ENCODE measurements at places on chromosomes 7 and 10.

DNA sequence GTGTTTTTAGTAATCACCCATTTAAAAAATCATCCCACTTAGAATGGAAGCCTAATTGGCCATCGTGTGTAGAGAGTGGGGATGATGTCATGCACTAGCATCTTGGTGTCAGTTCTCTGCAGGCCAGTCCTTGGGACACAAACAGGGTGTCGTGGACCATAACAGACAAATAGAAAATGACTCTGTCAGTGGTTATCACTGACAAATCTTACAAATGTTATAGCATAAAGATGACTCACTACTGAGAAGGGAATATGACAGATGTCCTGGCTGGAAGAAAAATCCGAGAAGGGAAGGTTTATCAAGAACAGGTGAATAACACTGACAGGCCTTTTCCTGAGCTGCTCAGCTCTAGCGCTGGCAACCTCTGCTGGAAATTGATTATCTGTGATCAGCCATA lies 10.6 kb downstream of the CABCOCO1 start:
- no peak for DNase-seq

GRCh38 chr10:34862892-34863291 lies 47.8 kb upstream of the PARD3 start:
- DNase-seq = no peak

DNA sequence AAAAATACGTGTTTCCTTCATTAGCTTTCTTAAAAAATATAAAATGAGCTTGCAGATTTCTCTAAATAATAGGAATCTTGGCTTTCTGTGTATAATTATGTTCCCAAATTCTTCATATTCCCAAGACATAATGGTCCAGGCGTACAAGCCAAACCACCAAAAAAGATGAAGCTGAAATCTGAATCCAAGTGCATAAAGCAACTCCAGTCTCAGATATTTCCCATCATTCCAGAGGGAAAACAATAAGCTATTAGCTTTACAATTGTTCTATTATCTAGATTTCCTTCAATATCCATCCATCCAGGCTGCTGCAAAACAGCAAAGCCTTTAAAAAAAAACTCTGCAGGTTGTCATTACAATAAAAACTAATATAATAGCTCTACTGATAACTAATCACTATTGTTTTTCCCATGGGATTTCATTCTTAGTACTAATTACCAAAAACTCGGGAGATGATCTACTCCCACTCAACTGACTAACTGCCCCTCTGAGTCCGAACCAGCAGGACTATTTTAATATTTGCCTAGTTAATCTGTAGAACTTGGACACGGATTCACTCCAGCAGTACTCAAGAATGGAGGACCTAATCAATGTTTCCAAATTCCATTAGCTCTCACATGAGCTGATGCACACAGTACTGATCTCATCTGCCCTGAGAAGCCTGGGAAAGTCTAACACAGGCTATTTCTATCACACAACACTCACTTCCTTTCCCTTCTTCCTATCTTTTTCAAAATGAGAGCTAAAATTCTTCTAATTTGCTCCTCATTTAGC lies 108.9 kb upstream of the ASAH2 start:
- DNase-seq = peak; percentile 44

DNA sequence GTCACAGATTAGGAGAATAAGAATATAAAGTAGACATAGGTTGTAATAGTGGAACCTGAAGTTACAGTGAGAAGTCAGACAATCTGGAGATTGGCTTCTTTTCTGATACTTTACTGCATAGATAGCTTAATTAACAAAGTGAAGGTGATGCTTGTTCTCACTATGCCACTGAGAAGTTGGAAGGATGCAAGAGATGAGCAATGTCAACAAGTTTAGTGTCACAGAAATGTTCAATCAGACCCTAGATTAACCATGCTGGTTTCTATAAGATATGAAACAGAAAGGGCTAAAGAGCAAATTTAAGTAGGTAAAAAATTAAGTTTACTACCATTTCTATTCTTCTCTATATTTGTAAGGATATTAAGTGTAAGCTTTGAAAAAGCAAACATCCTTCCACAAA lies 838.6 kb upstream of the SORCS1 start:
- no peak for DNase-seq

GRCh38 chr10:65501259-65501658 lies 1424.6 kb upstream of the LRRTM3 start:
- no peak for DNase-seq

GRCh38 chr7:124945680-124946079 lies 16.1 kb upstream of the POT1 start:
- DNase-seq = no peak

- no peak for DNase-seq
Measured at GRCh38 chr7:85125176-85125575, 61.7 kb downstream of the SEMA3D start.

GRCh38 chr10:24039315-24039714 lies 169.6 kb upstream of the KIAA1217 start:
- no peak for DNase-seq

DNA sequence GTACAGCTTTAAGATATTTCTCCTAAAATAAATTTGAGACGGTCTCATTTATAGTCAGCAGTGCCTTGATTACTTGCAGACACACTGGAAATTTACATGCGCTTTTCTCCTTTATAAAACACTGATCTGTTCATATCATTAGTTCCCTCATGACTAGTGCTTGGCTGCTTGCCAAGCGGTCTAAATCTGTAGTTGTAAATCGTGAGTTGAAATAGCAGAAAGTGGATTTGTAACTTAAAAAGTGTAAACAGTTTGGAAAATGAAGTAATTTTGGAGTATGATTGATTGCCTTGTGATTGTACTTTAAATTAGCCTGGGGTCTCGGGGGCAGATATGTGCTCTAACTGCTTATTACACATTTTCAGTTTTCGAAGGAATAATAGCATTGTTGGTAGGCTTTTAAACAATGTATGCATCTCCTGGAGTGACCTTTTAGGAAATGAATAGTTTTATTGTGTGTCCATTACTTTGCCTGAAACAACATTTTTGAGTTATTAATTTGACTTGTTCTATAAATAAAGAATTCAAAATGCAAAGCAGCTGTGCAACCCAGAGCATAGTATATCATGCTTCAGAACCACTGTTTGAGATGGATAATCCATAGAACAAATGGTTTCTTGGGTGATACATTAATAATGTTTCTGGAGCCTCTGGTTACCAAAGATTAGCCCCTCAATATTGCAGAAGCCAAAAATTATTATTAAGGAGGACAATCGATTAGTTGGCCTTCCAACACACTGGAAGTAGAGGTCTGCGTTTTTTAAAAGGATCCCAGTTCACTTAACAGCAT lies 73.3 kb downstream of the ARID5B start:
- peak; percentile 74 for DNase-seq

- DNase-seq = no peak
Measured at GRCh38 chr10:24465124-24465874, 256.4 kb downstream of the KIAA1217 start.

DNA sequence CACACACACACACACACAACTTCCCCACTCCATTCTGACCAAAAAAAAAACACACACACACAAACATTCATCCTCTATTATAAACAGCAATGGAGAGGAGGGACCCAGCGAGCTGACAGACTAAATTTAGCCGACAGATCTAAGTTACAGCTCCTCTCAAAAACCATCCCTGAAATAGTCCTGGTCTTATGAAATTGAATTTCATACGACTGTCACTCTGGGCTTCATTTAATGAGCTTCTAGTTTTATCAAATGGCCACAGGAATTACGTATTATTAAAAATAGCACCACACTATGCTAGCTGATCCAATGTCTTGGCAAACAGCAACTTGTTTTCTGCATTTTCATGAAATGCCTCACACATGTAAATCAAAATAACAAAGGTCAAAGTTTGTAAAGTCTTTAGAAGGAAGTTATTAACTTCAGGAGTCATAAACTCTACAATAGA lies 131.3 kb upstream of the ASAH2 start:
- DNase-seq = no peak

GRCh38 chr10:12978891-12979290 lies 22.6 kb downstream of the CCDC3 start:
- no peak for DNase-seq

- DNase-seq = no peak
Measured at GRCh38 chr10:61455656-61456055, 2.5 kb upstream of the TMEM26 start.

GRCh38 chr7:149286811-149287400 lies 24.9 kb downstream of the ZNF783 start:
- DNase-seq = no peak

- DNase-seq = no peak
Measured at GRCh38 chr7:41193738-41194282, 509.1 kb downstream of the INHBA start.

DNA sequence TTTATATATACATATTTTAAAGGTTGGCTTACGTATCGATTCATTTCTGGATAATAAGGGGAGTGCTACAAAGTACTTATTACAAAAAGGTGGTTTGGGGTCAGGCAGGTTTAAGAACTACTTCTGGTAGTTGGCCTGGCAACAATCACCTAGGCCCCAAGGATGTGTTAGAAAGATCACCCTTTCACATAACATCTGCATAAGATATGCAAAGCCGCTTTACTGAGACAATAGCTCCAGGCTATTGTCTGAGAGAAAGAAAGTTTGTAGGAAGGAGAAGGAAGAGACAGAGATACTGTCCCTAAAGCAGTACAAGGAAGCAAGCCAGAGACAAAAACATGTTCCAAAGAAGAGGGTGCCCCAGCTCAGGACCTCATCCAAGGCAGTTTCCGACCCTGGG lies 6.2 kb downstream of the PAXIP1 start:
- DNase-seq = no peak

GRCh38 chr7:128757203-128757602 lies 18.0 kb downstream of the CALU start:
- no peak for DNase-seq

DNA sequence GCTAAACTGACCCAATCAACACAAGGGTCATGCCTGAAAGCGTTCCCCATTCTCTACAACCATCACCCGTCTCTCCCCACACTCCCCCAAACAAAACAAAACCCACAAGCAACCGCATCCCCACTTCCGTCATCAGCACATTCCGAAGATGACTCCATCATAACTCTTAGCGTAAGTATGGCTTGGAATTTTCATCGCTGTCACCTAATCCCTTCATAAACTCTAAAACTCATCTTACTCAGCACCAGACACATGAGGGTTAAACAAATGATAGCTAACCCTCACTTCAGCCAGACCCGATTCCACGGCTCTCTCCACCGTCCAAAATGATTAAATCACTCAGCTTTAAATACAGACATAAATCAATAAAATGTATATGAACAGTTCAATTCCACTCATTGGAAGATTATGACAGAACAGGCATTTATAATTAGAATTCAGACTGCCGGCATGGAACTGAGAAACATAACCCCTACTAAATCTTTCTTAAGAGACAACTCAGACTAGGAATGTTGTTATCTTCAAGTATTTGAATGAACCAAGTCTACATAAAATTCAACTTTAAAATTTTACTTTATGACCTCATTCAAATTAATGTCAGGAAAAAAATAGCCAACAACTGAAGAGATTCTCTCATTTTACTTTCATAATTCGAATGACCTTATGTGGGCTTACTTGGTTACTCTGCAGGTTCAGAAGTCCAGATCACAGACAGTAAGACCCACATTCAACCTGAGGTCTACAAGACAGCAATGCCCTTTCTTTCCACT lies 215.9 kb downstream of the PARD3 start:
- no peak for DNase-seq

DNA sequence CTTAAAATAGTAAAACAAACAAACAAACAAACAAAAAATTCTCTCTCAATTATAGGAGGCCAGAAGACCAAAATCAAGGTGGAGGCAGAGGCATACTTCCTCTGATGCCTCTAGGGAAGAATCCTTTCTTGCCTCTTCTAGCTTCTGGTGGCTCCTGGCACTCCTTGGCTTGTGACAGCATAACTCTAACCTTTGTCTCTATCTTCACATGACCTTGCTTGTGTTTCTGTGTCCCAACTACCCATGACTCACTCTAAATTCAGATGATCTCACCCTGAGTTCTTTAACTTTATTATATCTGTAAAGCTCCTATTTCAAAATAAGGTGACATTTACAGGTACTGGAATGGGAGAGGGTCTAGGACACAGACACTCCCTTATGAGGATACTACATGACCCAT lies 88.3 kb upstream of the ANTXRL start:
- no peak for DNase-seq

- no peak for DNase-seq
Measured at GRCh38 chr10:132948351-132948750, 6.0 kb upstream of the CFAP46 start.

GRCh38 chr7:42274053-42274452 lies 37.0 kb upstream of the GLI3 start:
- no peak for DNase-seq

DNA sequence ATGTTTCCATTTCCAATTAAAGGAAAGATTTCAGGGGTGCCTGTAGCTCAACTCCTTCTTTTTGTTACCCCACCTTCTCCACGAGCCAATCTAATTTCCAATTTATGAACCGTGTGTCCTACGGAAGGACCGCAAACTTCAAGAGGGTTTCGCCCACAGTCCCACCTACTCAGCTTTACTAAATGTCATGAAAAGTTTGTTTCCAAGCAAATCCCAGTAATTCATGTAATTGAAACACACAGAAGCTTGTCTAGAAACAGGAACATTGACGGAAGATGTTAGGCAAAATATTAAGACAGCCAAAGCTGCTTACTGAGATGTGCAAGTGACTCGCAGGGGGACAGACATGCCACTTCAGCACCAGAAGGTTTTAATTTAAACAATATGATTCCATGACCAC lies 32.9 kb upstream of the LYZL1 start:
- no peak for DNase-seq

- DNase-seq = no peak
Measured at GRCh38 chr10:35334297-35334696, 2.0 kb upstream of the CCNY start.

GRCh38 chr7:46622251-46622650 lies 701.2 kb upstream of the IGFBP3 start:
- DNase-seq = no peak

- no peak for DNase-seq
Measured at GRCh38 chr10:70656489-70656888, 15.8 kb upstream of the ADAMTS14 start.

DNA sequence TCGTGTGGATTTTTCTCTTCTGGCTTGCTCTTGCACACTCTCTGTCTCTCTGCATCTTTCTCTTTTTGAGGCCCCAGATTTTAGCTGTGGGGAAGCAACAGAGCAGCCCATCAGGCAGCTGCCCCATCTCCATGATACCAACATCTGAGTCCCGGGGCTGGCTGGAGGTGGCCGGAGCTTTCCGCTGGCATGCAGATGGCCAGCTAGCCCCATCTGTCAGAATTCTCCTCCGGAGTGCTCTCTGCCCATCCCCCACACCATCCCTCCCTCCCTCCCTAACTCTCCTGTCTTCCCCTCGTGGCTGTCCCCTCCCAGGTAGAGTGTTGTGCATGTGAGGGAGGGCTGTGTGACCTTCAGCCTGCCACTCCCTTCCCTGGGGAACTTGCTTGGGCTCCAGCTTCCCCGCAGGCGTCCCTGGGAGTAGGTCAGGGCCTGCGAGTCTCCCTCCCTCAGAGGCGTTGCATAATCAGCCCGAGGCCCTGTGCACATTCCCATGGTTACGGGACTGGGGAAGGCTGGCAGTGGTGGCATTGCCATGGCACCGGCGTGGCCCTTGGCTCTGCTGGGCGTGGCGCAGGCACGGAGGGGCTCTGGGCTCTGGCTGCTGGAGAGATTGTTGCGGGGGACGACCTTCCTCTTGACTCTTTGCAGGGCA lies 24.7 kb downstream of the GHRHR start:
- peak; percentile 69 for DNase-seq
